ENCODE measurements at places on chromosomes 13 and 19. TPM values are rescaled to one million over a fixed set of nuclear protein-coding genes. Genes with fewer than 3 reads are reported as not detected.

The CCDC9 gene
- 37.7 TPM for total RNA-seq

The SYT5 gene
- total RNA-seq: 2.5 TPM

The EHD2 gene
- 15.5 TPM for total RNA-seq

The TSHZ3 gene
- total RNA-seq: 22.3 TPM

Data from WTC11 (cell line).